ENCODE measurements at places on chromosomes 4 and X.
A peak's percentile ranks its signal among the peaks of the same experiment; 100 is the strongest.

- DNase-seq = no peak
Observed at GRCh38 chr4:30696191-30696590, 24.0 kb upstream of the PCDH7 start.

DNA sequence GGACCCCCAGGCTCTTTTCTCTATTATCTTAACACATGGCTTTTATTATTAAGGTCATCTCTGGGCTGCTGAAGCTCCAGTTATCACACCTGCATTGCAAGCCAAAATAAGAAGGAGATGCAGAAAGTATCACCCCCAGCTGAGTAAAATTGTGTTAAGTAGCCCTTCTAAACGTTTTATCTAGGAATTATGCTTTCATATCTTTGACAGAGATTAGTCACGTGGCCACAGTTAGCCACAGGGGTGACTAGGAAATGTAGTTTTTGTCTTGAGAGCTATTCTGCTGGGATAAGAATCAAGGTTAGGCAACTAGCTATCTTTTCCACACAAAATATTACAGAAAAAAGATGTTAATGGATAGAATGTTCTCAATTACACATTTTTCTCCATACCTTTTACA, 102.1 kb downstream of the ANXA3 start:
- DNase-seq = no peak

GRCh38 chrX:129777218-129778030, 2.3 kb upstream of the SASH3 start:
- peak; percentile 83 for DNase-seq

DNA sequence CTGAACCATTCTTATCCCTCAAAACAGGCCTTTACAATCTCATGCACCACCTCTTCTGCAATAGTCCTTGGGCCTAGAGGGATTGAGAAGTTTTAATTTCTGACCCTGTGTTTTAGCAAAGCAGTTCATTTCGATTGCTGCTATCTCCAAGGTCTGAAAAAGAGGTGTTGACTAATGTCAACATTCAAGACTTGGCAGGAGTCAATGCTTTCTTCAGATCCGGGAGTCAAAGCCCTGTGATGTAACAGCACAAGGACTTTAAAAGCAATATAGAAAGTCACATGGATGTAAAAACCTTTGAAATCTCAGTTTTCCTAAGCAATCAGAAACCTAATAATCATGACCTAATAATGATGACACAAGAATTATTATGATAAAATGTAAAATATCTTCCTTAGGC, 133.8 kb downstream of the ADAM29 start:
- DNase-seq = no peak

GRCh38 chrX:66020631-66021334, 19.1 kb downstream of the VSIG4 start:
- DNase-seq = no peak

GRCh38 chr4:177005674-177006230, 213.0 kb upstream of the VEGFC start:
- no peak for DNase-seq

Measured in immature natural killer cell (primary cell).